Hepatocyte (in vitro differentiated cells): ENCODE measurements at places on chromosomes 3 and 15. TPM values are rescaled to one million over a fixed set of nuclear protein-coding genes. Genes with fewer than 3 reads are reported as not detected.

Gene EXD1
- not detected in 2 replicates for total RNA-seq

Gene MRPS25
- total RNA-seq = 25.6 and 30.9 TPM in 2 replicates

Gene CHMP2B
- 71.5 and 79.3 TPM in 2 replicates for total RNA-seq

Gene ZNF662
- total RNA-seq = 0.07 TPM in 1 of 2 replicates, not detected in the other
